ENCODE measurements at places on chromosomes 1 and 21.

DNA sequence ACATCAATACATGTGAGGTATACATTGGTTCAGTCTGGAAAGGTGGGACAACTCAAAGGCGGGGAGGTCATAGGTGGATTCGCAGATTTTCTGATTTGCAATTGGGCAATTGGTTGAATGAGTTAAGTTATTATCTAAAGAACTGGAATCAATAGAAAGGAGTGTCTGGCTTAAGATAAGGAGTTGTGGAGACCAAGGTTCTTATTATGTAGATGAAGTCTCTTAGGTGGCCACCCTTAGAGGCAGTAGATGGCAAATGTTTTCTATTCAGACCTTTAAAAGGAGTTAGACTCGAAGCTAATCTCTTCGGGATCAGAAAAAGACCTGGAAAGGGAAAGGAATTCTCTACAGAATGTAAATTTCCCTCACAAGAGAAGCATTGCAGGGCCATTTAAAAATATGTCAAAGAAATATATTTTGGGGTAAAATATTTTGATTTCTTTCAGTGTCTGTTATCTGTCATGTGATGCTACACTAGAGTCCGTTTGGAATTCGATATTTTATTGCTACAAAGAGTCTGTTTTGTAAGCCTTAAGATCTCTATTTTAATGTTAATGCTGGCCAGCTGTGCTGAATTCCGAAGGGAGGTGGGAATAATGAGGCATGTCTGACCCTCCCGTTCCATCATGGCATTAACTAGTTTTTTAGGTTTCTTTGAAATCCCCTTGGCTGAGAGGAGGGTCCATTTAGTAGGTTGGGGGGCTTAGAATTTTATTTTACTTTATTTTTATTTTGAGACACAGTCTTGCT is 265.1 kb downstream of the PTPRU start:
- DNase-seq, result no peak

DNA sequence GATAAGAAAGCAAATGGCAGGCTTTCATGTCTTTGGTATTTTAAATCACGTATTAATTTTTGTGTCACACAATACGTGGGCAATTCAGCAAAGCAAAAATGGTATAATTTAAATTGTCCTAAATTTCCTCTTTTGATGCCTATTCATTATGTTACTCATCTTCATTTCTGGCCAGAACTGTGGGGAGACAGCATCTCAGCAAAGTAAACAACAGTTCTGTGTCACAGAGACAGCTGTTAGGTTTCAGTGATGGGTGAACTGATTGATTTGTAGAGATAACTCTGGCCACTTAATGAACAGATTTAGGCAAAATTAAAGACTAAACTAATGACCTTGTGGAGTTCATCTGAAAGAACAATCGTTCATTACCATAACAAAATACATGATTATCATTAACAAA is 49.2 kb downstream of the FH start:
- no peak for DNase-seq

GRCh38 chr1:192252776-192253175 is 64.0 kb upstream of the RGS21 start:
- DNase-seq, result no peak

GRCh38 chr1:203776636-203777035 is 11.7 kb downstream of the LAX1 start:
- DNase-seq, result no peak

DNA sequence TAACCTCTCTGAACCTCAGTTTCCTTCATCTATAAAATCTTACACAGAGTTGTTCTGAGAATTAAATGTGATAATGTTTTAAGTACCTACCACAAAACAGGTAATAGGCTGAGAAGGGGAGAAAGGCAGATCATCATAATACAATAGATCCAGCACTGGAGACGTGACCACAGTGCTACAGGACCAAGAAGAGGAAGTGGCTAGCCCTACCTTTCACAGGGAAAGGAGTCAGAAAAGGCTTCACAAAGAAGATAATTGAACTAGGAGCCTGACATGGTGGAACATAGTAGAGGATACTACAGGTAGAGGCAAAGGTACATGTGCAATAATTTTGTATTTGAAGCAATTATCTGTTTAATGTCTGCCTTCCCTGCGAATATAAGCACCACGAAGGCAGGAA is 45.1 kb downstream of the ERI3 start:
- DNase-seq, result no peak

DNA sequence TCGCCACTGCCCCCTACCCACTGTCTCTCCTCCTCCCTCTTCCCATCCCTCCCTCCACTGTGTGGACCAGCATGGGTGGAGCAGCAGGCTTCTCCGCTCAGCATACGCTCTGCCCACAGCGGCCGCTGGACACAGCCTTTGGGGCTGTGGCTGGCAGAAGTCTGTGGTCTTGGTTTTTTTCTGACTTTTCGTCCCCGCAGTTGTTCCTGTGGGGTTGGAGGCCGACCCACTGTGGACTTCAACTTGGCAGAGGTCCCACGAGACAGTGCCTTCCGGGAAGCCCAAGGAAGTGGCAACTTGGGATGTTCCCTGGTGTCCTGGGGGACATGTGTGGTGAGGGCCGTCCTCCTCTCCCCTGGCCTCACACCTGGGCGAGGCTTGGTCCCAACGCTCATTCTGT is 162.5 kb upstream of the C1orf174 start:
- DNase-seq, result no peak

DNA sequence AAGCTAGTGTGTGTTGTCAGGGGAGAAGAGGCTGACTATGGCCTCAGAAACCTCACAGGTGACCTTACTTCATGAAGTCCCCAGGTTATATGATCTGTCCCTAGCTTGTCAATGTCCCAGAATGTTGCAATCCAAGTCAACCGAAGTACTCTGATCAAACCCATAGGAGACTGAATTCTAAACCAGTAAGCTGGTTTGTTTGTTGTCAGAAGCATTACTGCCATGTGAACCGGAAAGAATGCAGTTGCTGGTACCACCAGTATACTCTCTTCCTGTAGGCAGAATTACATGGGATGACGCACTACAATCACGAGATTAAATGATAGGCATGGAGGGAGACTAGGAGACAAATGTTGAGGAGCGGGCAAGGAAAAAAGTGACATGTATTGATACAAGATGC is 26.1 kb upstream of the MAN1A2 start:
- DNase-seq, result no peak

DNA sequence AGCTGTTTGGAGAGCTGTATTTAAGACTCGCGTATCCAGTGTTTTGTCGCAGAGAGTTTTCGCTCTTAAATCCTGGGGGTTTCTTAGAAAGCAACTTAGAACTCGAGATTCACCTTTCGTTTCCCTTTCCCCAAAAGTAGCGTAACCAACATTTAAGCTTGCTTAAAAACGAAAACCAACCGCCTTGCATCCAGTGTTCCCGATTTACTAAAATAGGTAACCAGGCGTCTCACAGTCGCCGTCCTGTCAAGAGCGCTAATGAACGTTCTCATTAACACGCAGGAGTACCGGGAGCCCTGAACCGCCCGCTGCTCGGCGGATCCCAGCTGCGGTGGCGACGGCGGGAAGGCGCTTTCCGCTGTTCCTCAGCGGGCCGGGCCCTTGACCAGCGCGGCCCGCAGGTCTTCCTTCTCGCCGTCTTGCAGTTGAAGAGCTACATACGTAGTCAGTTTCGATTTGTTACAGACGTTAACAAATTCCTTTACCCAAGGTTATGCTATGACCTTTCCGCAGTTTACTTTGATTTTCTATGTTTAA is 1.9 kb downstream of the OLIG1 start:
- DNase-seq, result peak; percentile 18

- DNase-seq, result no peak
Observed at GRCh38 chr1:229892515-229893117, 174.4 kb upstream of the GALNT2 start.

GRCh38 chr1:4425892-4426291 is 228.5 kb upstream of the AJAP1 start:
- no peak for DNase-seq
